NCI-H1694 (cell line): ENCODE measurements at places on chromosomes 1 and 21.

DNA sequence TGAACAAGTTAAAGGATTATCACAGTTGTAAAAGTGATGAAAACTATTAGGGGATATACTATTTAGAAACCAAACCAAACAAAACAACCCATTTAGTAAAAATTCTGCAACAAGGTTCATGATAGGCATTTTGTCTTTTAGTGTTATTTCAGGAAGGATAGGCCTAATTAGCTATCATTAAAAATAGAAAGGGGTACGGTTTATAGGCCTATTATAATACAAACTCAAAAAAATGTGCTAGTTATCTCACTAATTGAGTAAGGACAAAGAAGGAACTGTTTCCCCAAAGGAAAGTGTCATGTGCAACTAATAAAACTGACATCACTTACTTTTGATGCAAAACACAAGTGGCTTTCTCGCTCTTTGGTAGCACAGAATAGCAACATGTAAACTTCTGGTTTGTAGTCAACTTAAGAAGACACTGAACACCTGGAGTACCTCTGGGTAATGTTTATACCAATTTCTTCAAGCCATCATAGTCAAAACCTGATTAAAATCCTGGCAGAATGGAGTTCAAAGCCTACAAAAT, 28.5 kb downstream of the SLC16A1 start:
- no peak for DNase-seq

- DNase-seq = no peak
These were observed 4.2 kb upstream of the KRTAP12-1 start for GRCh38 chr21:44686000-44686781.

DNA sequence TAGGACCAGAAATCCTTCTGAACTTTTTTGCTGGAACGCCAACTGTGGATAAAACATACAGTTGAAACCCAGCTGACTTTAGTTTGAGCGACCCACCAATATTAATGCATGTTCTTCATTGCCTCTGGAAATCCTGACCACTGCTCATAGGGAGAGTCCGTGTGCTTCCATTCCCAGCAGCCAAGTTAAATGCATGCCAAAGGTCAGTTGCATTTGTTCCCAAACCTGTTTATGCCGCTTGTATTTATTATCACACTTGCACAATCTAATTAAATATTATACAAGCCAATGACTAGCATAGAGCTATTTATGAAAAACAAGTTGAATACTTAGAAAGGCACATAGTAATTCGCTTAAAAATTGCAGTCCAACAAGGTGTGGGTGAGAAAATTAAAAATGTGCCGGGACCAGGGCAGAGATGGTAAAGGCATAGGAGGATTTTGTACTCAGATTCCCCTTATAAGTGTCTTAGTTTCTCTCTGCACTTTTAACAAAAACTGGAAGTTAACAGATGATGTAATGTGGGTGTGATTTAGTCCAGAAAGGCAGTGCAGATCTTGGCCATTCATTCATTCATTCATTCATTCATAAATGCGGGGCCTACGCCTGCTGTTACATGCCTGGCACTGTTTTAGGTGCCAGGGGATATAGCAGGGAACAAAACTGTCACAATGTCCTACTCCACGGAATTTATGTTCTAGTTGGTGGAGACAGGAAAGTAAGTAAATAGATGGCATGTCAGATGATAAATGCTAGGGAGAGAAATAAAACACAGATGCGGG, 99.7 kb downstream of the PRDM2 start:
- no peak for DNase-seq

- no peak for DNase-seq
These were observed 596 bp downstream of the CD247 start for GRCh38 chr1:167517535-167518330.

- DNase-seq = no peak
These were observed 8.1 kb downstream of the MFAP2 start for GRCh38 chr1:16972189-16972895.

- DNase-seq = no peak
These were observed 52.8 kb upstream of the EDARADD start for GRCh38 chr1:236341298-236341697.

- DNase-seq = peak; percentile 58
These were observed 40.2 kb downstream of the IL12RB2 start for GRCh38 chr1:67347688-67348472.

DNA sequence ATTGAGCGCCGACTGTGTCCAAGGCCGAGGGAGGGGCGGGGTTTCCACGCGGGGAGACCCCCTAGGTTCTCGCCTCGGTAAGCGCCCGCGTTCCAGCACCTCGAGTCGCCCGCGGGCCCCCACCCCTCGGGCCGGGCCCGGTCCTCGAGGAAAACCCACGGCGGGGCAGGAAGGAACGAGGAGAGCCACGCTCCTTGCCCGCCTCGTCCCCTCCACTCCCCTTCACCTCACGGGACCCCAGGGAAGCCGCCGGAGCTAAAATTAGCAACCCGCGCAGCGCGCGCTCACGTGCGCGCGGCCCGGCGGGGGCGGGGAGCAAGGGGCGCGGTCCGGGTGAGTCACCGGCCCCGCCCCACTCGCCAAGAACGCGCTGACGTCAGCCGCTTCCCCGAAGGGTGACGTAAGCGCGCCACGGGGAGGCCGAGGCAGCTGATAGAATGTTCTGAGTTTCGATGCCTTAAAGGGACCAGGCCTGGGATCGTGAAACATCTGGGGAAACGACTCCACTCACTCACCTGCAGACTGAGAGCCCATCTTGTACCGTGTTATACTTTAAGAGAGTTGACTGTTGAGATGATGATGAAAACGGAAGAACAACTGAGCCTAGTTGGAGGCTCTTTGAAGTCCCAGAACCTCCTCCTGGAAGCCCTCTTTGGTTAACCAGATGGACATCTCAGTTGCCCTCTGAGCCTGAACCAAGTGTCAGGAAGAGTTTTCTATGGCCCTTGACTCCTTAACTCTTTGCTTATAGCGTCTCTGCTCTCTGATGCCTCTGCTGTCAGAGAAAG, 49.7 kb upstream of the ATF3 start:
- DNase-seq = peak; percentile 28
